ENCODE measurements at places on chromosomes 11 and 22.

GRCh38 chr11:6481924-6482275, 599 bp downstream of the TIMM10B start:
- peak; percentile 13 for DNase-seq

- DNase-seq, result no peak
Measured at GRCh38 chr22:26487996-26488395, 4.3 kb downstream of the SRRD start.

- no peak for DNase-seq
Measured at GRCh38 chr11:32100495-32100894, 9.6 kb downstream of the RCN1 start.

- no peak for DNase-seq
Measured at GRCh38 chr11:47003180-47003877, 66.8 kb downstream of the CSTPP1 start.

DNA sequence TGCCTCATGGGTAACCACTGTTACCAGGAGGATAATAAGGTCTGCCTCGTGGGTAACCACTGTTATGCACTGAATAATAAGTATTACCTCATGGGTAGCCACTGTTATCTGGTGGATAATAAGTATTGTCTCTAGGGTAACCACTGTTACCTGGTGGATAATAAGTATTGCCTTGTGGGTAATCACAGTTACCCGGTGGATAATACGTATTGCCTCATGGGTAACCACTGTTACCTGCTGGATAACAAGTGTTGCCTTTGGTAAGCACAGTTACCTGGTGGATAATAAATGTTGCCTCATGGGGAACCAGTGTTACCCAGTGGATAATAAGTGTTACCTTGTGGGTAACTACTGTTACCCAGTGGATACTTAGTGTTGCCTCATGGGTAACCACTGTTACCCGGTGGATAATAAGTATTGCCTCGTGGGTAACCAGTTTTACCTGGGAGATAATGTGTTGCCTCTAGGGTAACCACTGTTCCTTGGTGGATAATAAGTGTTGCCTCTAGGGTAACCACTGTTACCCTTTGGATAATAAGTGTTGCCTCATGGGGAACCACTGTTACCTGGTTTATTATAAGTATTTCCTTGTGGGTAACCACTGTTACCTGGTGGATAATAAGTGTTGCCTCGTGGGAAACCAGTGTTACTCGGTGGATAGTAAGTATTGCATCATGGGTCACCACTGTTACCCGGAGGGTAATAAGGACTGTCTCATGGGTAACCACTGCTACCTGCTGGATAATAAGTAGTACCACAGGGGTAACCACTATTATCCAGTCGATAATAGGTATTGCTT, 10.6 kb upstream of the NXPE4 start:
- DNase-seq, result no peak

- no peak for DNase-seq
Measured at GRCh38 chr11:69416762-69417698, 64.4 kb upstream of the LINC01488 start.

DNA sequence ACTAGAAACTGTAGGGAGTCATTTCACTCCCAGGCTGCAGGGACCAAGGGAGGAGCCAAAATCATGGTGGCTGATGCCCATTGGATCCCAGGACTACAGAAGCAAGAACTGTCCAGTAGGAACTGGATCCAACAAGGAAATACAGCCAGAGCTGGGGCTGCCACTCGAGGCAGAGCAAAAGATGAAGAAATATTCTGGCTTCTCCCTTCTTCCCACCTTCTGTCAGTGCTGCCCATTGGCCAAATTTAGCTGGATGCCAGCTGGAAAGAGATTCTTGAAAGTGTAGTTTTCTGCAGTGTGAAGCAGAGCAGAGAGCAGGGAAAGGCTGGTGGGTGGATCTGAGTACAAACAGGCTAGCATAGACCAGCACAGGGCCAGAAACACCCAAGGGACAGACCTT, 45.6 kb downstream of the COMMD9 start:
- DNase-seq, result no peak
